ENCODE measurements at places on chromosomes 6 and 20. TPM values are rescaled to one million over a fixed set of nuclear protein-coding genes. Genes with fewer than 3 reads are reported as not detected.

DNA sequence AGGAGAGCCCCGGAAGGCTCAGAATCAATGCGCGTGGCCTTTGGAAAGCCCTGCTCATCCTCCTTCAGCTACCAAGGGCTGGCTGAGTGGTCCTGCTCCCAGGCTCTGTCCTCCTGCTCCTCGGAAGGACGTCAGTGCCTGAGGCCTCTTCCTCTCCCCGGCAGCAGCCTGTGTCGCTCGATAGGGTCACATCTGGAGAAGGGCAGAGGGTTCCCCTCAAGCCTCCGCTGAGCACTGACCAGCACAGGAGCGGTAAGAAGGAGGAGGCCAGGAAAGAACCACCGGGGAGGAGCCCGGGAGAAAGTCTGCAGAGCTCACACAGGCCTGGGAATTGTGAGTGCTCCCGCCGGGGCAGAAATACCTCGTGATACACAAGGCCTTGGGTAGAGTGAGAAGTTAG lies 21.2 kb downstream of the KIF25 start:
- DNase-seq = no peak

DNA sequence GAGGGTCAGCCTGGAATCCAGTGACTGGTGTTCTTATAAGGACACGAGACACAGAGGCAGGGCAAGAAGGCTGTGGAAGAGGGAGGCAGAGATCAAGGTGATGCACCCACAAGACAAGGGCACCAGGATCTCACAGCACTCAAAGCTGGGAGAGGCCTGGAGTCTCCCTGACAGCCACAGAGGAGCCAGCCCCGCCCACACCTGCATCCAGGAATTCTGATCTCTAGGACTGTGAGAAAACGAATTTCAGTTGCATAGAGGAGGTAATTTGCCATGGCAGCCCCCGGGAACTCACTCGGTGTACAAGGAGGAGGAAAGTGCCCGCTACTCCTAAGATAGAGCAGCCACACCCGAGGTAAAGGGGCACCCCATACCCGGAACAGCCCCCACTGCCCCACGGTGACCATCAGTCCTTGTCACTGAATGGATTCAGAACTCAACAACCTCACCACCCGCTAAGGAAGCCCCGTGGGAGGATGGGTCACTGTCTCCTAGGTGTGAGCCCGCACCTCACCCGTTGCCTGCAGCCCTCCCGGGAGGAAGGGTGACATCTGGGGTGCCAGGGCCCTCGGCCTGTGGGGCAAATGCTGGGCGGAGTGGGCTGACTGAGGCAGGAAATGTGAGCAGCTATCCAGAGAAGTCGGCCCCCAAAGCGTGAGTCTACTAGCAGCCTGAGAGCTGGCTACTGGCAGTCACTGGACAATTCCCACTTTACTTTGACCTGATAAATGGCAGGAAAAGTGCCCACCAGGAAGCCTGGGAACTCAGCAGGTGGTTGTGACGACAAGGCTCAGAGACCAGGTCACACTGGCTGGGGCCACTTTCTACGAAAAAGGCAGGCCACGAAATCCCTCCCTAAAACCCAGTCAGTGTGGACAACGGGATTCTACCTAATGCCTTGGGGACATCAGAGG lies 22.4 kb downstream of the DLL1 start:
- DNase-seq = no peak

DNA sequence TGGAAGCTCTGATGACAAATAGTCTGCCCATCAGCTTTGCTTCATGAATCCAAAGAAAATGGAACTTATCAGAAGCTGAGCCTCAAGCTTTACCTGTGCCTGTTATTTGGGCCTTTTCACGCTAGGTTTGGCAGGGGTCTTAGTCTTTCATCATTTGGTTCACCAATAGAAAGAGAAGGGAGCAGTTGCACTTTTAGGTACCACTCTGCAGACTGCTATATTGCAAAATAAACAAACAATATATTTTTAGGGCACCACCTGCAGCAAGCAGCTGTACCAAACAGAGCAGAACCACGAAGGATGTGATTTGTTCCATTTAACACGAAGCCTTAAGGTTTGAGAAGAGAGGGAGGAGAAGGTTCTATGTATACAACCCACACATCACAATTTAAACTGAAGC lies 291.4 kb upstream of the RNF217 start:
- DNase-seq = no peak

DNA sequence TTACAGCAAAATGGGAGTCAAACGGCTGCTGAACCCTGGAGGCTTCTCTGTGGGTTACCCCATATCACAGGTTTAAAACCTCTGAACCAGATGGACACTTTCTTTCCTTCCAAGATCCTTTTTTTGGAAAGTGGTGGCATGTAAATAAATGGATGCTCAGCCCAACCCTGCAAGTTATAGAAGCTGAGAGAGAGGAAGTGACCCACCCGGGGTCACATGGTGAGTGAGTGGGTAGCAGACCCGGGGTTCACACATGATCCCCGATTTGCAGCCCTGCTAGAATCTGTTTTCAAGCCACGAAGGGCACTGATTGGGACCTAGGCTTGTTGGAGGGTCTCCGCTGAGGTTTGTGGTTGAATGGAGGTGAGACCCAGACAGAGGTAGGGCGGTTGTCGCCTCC lies 32.0 kb downstream of the SIRPA start:
- DNase-seq = no peak

GRCh38 chr6:163354761-163355425 lies 59.6 kb upstream of the QKI start:
- DNase-seq = peak; percentile 86

GRCh38 chr20:58614366-58614765 lies 36.7 kb upstream of the STX16 start:
- DNase-seq = no peak

DNA sequence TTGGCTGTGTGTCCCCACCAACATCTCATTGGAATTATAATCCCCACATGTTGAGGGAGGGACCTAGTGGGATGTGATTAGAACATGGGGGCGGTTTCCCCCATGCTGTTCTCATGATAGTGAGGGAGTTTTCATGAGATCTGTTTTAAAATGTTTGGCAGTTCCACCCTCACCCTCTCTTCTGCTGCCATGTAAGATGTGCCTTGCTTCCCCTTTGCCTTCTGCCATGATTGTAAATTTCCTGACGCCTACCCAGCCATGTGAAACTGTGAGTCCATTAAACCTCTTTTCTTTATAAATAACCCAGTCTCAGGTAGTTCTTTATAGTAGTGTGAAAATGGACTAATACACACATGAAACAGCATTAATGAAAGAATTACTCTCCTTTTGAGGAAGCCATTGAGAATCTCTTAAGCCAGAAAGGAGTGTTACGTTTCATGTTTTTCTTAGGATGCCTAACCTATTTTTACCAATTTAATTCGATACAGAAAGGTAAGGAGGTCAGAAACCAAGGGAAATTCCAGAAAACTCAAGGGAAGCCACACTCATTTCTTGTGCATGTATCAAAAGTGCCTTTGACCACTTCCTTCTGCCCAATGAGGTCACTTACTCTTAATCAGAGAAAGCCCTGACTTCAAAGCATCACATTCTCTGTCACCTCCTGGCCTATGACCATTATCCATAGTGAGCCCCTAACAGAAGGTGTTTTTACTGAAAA lies 24.7 kb upstream of the HINT3 start:
- no peak for DNase-seq

DNA sequence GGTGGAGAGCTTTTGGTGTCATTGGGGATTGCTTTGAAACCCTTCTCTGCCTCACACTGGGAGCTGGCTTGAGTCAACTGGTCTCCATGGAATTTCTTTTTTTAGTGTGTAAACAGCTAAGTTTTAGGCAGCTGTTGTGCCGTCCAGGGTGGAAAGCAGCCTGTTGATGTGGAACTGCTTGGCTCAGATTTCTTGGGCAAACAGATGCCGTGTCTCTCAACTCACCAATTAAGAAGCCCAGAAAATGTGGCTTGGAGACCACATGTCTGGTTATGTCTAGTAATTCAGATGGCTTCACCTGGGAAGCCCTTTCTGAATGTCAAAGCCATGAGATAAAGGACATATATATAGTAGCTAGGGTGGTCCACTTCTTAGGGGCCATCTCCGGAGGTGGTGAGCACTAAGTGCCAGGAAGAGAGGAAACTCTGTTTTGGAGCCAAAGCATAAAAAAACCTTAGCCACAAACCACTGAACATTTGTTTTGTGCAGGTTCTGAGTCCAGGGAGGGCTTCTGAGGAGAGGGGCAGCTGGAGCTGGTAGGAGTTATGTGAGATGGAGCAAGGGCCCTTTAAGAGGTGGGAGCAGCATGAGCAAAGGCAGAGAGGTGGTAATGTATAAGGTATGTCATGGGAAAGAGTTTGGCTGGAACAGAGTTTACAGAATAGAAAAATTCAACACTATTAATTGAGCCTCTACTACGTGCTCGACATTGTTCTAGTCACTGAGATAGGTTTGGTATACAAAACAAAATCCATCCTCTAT lies 31.2 kb downstream of the SRSF3 start:
- DNase-seq = peak; percentile 88

GRCh38 chr6:39088331-39088730 lies 26.7 kb downstream of the SAYSD1 start:
- DNase-seq = peak; percentile 87

DNA sequence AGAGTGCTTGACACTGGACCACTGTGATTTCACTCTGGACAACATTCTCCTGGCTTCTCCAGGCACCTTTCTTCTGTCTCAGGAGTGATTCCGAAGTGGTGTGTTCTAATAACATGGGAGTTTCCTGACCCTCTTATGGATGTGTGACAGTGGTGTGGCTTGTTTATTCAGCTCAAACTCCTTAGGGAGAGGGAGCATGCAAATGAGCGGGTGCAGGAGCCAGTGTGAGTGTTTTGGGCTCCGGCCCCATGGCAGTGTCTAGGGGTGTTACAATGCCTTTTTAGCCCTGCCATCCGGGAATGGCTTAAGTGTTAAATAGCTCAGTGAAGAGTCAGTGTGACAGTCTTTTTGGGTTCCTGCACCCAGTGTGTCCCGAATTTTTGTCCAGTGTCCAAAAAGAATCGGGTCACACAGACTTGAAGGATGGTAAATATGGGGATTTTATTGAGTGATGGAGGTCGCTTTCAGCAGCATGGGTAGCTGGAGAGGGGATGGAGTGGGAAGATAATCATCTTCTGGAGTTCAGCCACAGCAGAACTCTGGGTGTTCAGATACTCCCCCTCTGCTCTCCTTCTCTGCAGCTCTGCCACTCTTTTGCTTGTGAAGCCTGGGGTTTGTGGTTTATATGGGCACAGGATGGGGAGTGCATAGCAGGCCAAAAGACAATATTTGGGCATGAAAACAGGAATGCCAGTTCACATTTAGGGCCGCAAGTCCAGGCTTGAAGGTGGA lies 928.9 kb upstream of the CITED2 start:
- no peak for DNase-seq

- no peak for DNase-seq
Observed at GRCh38 chr20:40954521-40955165, 74.0 kb upstream of the TOP1 start.

- no peak for DNase-seq
Observed at GRCh38 chr6:88164061-88164460, 2.1 kb downstream of the CNR1 start.

GRCh38 chr6:111625461-111626391 lies 20.0 kb upstream of the TRAF3IP2 start:
- peak; percentile 95 for DNase-seq

- DNase-seq = no peak
Observed at GRCh38 chr20:51318058-51318949, 224.2 kb downstream of the NFATC2 start.

GRCh38 chr20:36526521-36527011 lies 14.8 kb upstream of the MYL9 start:
- DNase-seq = no peak

DNA sequence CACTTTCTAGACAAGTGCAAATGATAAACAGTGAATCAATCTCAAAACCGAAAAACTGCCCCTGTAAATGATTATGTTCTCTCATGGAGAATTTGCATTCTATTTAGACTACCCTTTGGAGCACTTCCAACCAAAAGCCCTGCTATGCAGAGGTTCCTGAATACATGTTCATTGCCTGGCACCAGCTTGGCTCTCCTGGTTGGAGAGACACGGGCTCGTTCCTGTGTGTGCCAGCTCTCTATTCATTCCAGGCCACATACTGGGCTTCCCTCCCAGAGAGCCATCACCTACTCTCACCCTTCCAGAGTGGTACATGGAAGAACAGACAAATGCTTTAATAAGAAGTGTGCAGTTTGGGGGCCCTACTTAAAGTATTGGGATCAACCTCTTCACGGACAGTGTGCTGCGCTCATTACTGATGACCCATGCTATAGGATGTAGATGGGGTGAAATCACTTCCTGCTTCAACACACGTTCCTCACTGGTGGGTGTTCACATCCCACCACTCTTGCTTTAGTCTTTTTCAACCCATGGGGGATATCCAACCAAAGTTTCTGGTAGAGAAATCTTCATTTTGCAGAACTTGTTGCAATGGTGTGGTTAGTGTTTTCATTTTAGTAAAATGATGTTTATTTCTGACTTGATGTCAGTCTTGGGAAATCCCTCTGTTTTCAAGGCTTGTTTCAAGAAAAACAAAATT lies 38.5 kb upstream of the NAA20 start:
- no peak for DNase-seq

GRCh38 chr6:103819509-103819908 lies 1040.2 kb downstream of the HACE1 start:
- no peak for DNase-seq

GRCh38 chr6:168016721-168017525 lies 19.5 kb downstream of the KIF25 start:
- peak; percentile 76 for DNase-seq

DNA sequence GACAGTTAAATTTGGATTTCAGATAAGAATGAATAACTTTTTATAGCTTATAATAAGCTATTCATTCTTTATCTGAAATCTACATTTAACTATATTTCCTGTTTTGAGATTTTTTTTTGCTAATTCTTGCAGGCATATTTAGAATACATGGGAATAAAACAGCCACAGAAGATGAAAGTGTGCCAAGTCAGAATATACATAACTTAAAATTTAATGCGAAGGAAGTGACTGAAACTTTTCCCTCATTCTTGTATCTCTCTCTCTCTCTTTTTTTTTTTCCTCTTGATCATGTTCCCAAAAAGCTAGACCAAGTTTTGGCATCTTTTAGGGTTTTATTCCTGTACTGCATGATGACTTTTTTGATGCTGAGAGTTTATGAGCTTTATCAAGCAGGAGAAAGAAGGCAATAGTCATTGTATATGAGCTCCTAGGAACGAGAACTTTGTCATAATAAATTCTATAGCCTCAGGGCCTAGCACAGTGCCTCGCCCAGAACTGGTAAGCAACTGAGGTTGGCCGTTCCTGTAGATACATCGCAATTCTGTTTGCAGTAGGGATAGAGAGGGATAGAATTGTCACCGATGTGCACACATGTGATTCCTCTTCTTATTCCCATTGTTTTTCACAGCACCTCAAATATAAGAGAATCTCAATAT lies 205.2 kb downstream of the MYLK4 start:
- no peak for DNase-seq

- peak; percentile 16 for DNase-seq
Observed at GRCh38 chr6:106511288-106512047, 117.8 kb downstream of the RTN4IP1 start.

Gene MUC21
- polyA plus RNA-seq = not detected

Gene TRAPPC3L
- polyA plus RNA-seq = 0.11 TPM

Gene SLC32A1
- not detected for polyA plus RNA-seq

Gene HEBP2
- polyA plus RNA-seq = 46.3 TPM

Gene RIN2
- 28.8 TPM for polyA plus RNA-seq

Gene COL19A1
- 1.1 TPM for polyA plus RNA-seq

Gene RHAG
- 0.96 TPM for polyA plus RNA-seq

Gene TINAG
- not detected for polyA plus RNA-seq

All from muscle of leg (tissue), 16 donors.